NCI-H446 (cell line): ENCODE measurements at places on chromosomes 1 and 21.

DNA sequence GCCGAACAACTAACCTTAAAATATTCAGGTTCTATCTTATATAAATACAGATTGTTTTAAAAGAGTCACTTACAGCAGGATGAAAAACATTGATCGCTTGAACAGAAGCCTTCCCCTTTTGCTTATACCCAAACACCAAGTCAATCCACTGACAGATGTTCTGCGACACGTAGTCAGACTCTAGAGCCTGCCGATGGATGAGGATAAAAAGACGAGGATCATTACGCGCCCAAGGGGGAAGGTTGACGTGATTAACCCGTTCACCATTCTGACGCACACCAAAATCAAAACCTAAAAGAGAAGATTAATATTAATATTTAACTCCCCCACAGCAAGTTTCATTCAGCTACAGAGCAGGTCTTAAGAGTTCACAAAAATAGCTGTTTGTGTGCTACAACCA is 59.4 kb upstream of the GNG4 start:
- DNase-seq, result no peak

DNA sequence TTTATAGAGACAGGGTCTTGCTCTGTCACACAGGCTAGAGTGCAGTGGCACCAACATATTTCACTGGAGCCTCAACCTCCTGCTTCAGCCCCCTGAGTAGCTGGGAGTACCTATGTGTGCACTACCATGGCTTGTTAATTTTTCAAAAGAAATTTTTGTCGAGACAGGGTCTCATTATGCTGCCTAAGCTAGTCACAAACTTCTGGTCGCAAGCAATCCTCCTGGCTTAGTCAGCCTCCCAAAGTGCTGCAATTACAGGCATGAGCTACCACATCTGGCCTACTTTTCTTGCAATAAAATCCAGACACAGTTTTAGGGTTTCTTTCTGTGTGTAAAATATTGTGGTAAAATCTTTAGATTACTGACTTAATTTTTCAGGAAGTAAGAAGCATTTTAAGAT is 27.9 kb upstream of the NTPCR start:
- no peak for DNase-seq

- DNase-seq, result no peak
Observed at GRCh38 chr1:101003012-101003650, 22.5 kb downstream of the DPH5 start.

- no peak for DNase-seq
Observed at GRCh38 chr1:174799136-174799479, 200.6 kb upstream of the CACYBP start.

DNA sequence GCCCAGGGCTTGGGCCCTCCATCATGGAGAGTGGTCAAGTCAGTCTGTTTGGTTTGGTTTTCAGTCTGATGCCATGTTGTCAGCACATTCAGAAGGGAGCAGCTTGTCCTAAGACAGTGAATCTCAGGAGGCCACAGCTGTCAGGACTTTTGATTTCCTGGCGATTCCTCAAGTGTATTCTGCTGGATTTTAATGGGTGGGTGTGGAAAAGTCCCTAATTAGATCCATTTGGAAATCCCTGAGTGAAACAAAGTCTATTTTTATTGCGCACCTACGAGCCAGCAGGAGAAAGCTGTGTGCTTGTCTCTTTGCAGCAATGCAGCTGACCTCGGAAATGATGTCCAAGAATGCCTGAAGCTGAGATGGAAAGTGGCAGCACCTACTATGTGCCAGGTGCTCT is 21.6 kb upstream of the FHAD1 start:
- DNase-seq, result no peak

GRCh38 chr1:177786176-177786745 is 183.6 kb downstream of the SEC16B start:
- DNase-seq, result no peak

GRCh38 chr1:168636642-168637111 is 60.3 kb downstream of the XCL1 start:
- no peak for DNase-seq

DNA sequence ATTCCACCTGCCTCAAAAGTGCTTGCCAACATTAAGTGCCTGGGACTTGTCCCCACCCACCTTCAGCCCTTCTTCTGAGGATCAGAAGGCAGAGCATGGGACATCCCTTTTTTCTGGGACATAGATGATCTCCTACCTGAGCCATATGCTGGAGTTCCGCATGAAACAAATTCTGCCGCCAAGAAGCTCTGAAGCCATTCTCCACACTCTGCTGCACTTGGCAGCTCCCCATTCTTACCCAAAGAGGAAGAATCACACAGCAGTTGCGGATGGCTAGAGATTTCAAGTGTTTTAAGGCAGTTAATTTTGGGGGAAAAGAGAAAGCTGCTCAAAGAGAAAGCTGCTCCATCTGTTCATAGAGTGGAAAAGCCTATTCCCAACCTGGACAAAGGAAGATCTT is 197.3 kb upstream of the COA6 start:
- DNase-seq, result peak; percentile 66

DNA sequence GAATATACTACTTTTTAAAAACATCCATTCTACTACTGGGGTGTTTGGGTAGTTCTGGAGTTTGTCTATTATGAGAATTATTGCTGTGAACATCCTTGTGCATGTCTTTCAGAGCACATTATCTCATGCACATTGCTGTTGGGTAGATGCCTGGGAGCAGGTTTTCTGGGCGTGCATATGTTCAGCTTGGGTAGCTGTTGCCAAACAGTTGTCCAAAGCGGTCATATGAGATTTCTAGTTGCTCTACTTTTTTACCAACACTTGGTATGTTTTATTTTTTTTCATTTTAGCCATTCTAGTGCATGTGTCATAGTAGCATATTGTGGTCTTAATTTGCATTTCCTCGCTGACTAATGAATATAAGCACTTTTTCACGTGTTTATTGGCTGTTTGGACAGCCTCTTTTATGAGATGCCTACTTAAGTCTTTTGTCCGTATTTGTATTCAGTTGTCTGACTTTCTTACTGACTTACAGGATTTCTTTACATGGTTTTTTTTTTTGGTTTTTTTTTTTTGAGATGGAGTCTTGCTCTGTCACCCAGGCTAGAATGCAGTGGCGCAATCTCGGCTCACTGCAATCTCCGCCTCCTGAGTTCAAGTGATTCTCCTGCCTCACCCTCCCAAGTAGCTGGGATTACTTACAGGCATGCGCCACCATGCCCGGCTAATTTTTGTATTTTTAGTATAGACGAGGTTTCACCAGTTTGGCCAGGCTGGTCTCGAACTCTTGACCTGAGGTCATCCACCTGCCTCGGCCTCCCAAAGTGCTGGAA is 18.1 kb downstream of the ZDHHC18 start:
- DNase-seq, result no peak

- DNase-seq, result no peak
Observed at GRCh38 chr1:97919585-97920261, 1.1 kb downstream of the DPYD start.

DNA sequence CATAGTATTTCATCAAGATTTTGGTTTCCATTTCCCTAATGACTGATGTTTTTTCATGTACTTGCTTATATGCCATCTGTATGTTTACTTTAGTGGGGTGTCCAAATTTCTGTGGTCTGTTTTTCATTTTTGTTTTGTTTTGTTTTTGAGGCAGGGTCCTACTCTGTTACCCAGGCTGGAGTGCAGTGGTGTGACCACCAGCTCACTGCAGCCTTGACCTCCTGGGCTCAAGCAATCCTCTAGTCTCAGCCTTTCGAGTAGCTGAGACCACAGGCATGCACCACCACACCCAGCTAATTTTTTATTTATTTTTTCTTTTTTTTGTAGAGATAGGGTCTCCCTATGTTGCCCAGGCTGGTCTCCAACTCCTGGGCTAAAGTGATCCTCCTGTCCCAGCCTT is 378.0 kb upstream of the VAMP3 start:
- DNase-seq, result no peak

GRCh38 chr1:2201062-2201461 is 6.5 kb upstream of the FAAP20 start:
- DNase-seq, result no peak

DNA sequence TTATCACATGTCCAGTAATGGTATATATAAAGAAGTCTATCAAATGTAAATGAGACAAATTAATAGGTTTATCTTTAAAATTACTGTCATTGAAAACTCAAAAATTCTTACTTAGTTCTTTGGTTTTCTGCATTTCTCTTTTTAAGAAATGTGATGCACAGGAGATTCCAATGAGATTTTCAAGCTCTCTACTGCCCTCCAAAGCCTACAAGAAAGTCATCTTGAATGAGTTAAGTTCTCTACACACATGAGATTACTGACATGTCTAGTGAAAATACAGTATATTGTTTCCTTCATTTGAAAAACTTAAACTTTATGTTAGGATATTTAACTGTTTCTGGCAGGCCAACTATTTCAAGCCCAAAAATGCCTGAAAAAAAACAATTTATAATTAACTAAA is 68.8 kb downstream of the ITGB3BP start:
- no peak for DNase-seq

GRCh38 chr1:217919683-217920388 is 288.7 kb downstream of the SPATA17 start:
- no peak for DNase-seq

DNA sequence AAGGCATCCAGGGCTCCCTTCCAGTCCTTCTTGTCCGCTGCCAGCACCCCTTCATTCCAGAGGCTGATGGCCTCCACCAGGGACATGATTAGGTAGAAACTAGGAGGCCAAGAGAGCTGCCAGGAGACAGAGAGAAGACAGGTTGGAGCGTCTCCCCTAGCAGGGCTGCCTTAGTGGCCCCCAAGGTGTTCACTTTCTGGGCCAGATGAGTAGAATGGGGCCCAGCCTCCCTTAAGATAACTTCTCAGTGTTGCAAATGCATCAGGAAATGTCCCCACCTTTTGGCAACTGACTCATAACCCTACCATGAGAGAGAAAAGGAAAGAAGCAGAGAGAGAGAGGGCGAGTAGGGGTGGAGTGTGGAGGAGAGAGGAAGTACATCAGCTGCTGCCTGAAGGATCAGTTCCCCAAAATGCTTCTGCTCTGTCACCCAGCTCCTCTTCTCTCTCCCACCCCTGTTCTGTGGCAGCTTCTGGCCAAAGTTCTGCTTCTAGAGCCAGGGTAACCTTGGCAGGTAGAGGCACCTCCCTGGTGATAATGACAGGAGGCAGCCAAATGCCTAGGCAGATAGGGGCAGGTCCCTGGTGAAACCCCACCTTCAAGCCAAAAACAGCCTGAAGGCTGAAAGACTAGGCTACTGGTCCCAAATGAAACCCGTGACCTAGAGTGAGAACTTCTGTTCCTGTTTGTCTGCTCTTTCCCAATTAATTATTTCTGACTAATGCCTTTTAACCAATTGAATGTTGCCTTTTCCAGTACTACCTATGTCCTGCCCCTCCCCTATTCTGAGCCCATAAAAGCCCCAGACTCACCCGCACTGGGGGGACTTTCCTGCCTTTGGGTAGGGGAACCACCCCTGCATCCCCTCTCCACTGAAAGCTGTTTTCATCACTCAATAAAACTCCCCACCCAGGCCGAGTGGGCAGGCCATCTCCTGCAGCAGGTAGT is at the start of gene NCF2:
Gene NCF2, minus strand, starts transcription at position 216 of the 948 bp plus-strand sequence. Its CDS starts 130 bp downstream, at position 86.
- no peak for DNase-seq

DNA sequence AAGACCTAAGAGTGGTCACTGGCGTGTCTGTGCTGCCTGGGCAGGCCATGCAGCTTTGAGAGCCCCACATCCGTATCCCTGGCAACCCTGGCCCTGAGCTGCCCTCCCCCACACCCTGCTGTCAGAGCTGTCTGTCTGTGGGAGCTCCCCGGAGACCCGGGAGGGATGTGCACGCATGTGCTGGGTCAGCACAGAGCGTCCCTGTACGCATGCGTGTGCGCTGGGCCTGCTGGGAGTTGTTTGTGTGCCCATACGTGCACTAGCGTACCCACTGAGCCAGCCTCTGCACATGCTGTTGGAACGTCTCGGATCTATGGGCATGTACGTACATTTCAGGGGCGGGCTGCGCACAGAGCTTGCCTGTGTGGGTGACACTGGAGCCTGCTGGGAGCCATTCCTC is 89.3 kb downstream of the EPHB2 start:
- DNase-seq, result no peak

GRCh38 chr21:43027846-43028731 is 47.5 kb downstream of the CBS start:
- no peak for DNase-seq

- DNase-seq, result no peak
Observed at GRCh38 chr21:30257773-30258172, 25.0 kb downstream of the KRTAP24-1 start.

GRCh38 chr1:22854688-22855565 is 117.7 kb downstream of the LACTBL1 start:
- DNase-seq, result no peak

DNA sequence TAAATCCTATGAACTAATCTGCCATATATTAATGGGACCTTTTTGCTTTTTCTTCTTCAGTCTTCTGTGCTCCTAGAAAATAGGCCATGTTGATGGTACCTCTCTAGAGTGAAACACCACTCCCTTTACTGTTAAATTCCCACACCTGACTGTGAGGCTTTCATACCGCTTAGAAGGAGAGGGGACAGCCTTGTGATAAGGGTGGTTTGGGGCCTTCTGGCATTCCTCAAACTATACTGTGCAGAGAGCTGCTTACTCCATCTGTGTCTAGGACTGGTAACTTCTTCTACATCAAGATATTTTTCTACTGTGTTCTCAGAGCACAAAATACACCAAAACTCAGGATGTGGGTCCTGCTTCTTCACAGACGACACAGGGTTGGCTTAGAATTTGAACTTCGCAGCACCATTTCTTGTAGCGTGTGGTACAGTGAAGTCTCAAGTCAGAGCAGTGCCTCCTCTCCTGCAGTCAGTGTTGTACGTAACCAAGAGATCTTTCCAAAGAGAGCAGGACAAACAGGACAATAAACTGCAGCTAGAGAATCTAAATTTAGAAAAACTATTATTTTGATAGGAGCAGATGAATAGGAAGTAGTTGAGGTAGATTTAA is 43.8 kb downstream of the MACO1 start:
- DNase-seq, result no peak

DNA sequence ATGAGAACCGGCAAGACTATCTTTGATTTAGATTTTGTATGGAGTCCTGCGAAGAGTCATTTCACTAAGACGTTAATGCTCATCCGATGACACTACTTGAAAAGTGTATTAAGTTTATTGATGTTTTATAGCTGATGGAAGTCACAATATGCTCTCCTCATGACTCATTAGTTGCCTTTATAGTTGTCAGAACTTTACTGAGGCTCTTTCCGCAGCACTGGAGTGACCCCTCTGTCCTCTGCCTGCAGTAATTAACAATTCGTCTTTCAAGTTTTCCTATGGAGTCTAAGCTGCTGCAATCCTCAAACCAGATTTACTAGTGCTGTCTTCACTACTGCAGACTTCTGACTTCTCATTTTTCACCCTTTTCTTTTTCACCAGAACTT is 853 bp downstream of the USP16 start:
- no peak for DNase-seq
